ENCODE measurements at places on chromosomes 13 and 19.

- peak; percentile 88 for DNase-seq
Observed at GRCh38 chr19:6753178-6754031, 13.8 kb downstream of the SH2D3A start.

- no peak for DNase-seq
Observed at GRCh38 chr19:48968179-48968661, 3.1 kb downstream of the FTL start.

DNA sequence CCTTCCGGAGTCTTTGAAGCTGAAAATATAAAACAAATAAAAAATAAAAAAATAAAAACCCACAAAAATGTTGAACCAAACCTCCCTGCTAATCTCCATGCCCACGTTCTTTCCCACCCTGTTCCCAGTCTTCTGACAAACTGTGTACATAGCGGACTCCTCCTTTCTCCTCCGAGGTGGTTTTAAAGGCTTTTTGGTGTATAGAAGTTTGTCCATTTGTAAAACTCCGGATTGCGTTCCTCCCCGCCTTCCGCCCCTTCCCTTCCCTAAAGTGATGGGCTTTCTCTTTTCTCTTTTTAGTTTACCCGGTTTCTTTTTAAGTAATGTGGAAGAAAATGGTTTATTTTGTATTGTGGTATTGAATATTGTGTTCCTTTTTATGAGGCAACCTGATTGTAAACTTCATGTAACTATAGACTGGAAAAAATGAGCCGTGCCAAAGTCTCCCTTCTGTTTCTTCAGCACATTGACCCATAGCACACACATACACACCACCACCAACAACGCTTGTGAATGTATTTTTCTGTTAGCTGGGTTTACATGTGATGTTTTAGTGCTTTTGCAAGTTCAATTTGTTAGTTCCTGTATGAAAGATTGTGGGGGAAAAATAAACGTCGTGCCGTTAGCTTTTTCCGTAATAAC is 4.4 kb downstream of the ZIC2 start:
- no peak for DNase-seq

DNA sequence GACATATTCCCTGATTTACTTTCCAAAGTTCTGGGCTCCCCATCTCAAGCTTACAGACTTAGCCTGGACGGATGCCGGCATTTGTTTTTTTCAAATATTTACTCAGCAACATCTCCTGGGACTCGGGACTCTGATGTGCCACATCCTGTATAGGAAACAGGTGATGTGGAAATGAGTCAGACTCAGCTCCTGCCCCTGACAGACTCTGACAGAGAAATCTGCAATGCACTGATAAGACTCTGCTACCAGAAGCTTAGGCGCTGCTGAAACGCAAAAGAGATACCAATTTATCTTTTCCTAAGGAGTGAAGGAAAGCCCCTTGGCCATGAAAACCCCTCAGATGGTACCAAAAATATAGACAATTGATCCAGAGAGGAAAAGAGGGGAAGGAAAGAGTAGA is 16.2 kb downstream of the LAIR2 start:
- DNase-seq, result no peak

- no peak for DNase-seq
Observed at GRCh38 chr13:49838989-49839388, 46.5 kb upstream of the KPNA3 start.

GRCh38 chr13:43389573-43389972 is 366.2 kb downstream of the DNAJC15 start:
- no peak for DNase-seq

DNA sequence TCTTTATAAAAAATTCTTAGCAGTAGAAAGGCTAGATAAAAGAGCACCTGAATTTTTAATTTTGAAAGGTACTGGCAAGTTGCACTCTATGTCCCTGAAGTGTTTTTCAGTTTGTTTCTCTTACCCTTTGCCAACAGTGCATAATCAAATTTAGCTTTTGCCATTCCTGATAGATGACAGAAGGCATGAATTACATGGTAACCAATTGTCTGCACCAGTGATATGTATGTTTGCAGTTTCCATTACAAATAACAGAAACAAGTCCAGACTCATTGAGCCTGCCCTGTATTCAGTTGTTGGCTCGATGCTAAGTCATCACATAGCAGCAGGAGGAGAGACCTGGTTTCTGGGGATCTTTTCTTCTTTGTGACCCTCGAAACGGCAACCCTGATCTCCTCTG is 309.8 kb downstream of the DNAJC15 start:
- no peak for DNase-seq

GRCh38 chr19:55248704-55249103 is 10.1 kb downstream of the PPP6R1 start:
- no peak for DNase-seq

DNA sequence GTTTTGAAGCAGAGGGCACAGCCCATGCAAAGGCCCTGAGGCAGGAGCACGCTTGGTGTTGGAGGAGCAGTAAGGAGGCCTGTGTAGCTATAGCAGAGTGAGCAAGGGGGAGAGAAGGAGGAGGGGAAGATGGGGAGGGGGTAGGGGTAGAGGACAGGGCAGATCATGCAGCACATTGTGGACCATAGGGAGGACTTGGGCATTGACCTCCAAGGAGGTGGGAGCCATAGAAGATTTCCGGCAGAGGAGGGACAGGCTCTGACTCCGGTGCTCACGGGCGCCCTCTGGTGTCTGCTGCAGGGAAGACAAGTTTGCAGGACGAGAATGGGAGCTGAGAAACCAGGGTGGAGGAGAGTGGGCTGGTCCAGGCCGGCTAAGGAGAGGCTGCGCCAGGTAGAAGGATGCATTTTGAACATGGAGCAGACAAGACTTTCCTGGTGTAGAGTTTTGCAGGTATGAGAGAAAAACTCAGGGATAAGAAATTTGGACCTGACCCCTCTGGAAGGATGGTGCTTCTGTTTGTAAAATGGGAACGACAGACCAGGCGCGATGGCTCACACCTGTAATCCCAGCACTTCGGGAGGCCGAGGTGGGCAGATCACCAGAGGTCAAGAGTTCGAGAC is 13.7 kb upstream of the CREB3L3 start:
- peak; percentile 82 for DNase-seq

DNA sequence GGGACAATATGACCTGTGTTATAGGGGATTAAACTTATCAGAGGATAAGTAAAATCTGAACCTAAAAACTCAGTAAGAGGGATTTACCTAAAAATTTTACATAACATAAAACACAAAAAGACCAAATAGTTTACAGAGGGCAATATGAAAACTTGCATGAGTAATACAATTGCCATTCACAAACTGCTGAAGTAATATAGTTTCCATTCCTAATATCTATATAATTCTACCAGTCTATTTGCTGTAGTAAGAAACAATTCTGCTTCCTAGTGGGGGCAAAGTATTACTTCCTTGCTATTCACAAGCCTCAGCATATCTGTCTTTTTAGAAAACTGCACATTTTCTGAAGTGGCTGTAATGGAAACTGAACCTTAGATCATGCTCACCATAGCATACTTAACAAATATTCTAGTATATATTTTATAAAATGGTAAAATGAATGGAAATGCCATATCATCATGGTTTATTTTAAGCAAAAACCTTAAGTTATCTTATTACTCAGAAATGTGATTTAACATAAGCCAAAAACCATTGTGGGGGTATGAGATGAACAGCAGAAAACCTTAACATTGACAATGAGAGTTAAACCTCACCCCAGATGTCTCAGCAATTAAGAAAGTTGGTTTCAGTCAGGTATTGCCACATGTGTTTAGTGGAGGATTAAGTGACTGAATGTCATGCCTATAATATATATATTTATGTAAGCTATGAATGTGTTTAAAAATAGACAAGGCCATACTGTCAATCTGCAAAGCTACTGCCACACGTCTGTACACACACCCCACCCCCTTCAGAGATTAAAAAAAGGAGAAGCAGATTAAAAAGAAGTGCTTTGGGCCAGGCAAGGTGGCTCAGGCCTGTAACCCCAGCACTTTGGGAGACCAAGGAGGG is 136.8 kb downstream of the MIPEP start:
- DNase-seq, result no peak

DNA sequence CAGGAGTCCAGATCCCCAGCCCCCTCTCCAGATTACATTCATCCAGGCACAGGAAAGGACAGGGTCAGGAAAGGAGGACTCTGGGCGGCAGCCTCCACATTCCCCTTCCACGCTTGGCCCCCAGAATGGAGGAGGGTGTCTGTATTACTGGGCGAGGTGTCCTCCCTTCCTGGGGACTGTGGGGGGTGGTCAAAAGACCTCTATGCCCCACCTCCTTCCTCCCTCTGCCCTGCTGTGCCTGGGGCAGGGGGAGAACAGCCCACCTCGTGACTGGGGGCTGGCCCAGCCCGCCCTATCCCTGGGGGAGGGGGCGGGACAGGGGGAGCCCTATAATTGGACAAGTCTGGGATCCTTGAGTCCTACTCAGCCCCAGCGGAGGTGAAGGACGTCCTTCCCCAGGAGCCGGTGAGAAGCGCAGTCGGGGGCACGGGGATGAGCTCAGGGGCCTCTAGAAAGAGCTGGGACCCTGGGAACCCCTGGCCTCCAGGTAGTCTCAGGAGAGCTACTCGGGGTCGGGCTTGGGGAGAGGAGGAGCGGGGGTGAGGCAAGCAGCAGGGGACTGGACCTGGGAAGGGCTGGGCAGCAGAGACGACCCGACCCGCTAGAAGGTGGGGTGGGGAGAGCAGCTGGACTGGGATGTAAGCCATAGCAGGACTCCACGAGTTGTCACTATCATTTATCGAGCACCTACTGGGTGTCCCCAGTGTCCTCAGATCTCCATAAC is at the start of gene APOE:
TSS of gene APOE (plus strand) at position 360 of the 724 bp plus-strand sequence. CDS start 829 bp downstream, outside the sequence.
- no peak for DNase-seq

DNA sequence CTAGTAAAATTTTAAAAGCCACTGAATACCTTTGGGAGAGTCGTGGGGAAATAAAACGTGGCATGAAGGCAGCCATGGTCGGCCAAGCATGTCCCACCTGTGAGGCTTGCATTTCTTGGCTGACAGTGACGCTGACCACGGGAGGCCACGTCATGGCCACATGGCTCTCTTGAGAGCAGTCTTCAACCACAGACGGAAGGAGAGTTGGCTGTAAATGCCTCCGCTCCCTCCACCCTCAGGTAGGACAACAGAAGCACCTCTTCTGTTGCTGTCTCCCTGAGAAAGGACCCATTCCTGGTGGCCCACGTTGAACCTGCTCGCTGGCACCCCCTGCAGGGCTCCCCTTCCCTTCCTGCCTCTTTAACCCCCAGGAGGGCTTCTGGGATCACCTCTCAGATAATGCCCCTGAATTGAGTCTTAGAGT is 10.6 kb upstream of the LRRC25 start:
- DNase-seq, result no peak

- no peak for DNase-seq
Observed at GRCh38 chr13:80274643-80275042, 66.3 kb downstream of the SPRY2 start.

- no peak for DNase-seq
Observed at GRCh38 chr13:101614491-101614890, 162.0 kb downstream of the ITGBL1 start.

GRCh38 chr13:38849315-38849714 is 141.3 kb downstream of the STOML3 start:
- DNase-seq, result no peak

DNA sequence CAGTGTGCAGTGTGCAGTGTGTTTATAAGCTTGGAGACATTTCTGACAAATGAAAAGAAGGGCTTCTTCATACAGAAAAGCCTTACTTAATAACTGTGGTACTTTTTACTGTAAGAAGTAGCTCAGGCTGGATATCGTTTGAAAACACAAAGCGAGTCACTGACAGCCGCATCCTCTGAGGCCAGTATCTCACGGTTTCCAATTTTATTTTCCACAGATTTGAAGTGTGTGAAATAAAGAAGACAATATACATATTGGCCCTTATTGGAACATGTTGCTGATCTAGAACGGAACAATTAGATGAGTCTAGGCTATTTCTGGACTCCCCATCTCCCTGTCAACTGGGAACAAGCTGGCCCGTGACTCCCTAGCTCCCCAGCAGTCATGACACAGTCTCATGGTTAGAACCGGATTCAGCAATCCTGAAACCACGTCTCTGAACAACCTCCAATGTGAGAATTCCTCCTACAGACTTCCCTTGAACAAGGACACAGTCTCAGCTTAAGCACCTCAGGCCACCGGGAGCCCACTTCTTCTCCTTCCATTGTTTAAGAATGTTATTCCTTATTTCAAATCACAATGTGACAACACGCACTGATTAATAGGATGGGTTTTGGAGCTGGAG is 484.5 kb downstream of the COG6 start:
- DNase-seq, result no peak

- DNase-seq, result no peak
Observed at GRCh38 chr19:15452111-15453047, 2.6 kb upstream of the WIZ start.

DNA sequence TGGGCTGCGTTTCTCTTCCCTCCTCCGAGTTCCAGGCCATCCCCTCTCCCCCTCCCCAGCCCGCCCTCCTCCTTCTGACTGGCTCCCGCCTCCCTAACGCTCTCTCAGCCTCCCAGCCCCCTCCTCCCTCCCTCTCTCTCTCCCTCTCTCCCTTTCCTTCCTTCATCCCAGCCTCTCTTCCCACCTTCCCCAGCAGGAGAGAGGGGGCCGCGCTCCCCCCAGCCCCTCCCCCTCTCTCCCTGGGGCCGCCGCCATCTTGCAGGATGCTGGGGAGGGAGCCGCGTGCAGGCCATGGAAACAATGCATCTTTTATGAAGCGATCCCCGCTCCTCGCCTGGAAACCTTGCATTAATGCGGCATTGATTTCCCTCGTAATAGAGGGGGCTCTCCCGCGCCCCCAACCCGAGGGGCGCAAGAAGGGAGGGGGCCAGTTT is 42.6 kb upstream of the ADGRL1 start:
- peak; percentile 24 for DNase-seq

GRCh38 chr19:35357867-35358573 is at the start of gene FFAR3:
FFAR3 (plus strand) TSS chr19:35358460; CDS start chr19:35358891, 431 bp downstream.
- DNase-seq, result peak; percentile 86

DNA sequence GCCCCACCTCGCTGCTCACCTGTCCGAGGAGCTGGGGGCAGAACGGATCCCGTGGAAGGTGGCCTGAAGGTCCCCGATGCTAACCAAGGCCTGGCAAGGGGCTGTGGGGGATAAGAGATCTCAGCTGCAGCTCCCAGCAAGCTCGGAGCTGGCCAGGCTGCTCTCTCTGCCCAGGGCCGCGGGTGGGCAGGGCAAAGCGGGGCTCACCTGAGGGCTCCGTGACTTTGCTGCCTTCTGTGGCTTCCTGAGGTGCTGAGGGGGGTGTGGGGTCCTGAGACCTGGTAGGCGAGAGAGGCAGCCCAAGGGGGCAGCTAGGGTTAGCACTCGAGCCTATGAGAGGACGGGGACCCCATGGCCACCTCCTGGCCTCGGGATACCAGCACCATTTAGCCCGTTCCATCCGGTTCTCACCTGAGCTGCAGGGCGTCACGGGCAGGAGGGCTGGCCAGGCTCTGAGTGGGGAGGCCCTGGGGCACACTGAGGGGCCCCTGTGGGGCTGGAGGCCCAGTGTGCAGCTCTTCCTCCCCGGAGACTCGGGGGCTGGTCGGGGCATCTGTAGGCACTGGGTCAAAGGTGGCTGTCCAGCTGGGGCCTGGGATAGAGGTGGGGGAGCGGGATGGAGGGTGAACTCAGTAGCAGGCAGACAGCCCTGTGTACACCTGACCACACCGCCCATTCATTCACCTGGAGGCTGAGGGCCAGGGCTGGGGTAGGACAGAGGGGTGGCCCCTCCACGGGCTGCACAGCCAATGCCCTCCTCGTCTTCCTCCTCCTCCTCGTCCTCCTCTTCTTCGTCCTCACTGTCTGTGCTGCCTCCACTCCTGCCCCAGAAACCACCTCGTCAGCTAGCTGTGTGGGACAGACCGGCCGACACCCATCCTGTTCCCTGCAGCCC is 3.1 kb upstream of the TMEM86B start:
- DNase-seq, result no peak

Data from CD4-positive, alpha-beta T cell treated with Interleukin-4 for 1 hour (primary cell).